ENCODE measurements at places on chromosomes 1 and 21.

DNA sequence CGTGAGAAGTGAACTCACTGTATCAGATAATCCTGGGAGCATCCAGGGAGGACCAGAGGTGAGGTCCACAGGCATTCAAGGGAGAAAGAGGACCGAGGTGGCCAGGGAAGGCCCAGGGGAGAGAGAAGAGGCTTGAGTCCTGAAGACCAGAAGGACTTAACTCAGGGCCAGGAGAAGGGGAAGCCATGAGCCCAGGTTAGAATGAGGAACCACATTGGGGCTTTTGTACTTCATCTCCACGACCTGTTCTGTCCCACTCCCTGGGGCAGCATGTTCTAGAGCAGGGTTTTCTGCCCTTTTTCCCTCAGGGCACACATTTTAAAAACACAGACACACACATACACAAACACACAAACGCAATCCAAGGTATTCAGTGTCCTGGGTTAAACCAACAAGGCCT lies 8.4 kb downstream of the LGR6 start:
- DNase-seq, result no peak

DNA sequence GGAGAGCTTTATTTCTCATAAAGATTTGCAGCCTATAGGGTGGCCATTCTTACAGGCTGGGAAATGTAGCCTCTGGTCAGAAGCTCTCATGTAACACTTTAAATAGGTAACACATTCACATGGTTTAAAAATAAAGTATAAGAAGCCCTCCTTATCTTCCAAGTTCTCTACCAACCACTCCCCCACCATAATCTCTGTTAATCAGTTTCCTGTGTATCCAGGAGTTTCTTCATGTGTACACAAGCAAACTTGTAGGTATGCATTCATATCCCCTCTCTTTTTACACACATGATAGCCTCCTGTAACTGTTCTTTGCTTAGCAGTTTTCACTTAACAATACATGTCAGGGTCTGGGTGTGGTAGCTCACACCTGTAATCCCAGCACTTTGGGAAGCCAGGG lies 4.9 kb upstream of the STMN1 start:
- DNase-seq, result no peak

- no peak for DNase-seq
Measured at GRCh38 chr1:234535763-234536515, 57.0 kb upstream of the TARBP1 start.

GRCh38 chr1:237638555-237638954 lies 252.2 kb downstream of the ZP4 start:
- no peak for DNase-seq

DNA sequence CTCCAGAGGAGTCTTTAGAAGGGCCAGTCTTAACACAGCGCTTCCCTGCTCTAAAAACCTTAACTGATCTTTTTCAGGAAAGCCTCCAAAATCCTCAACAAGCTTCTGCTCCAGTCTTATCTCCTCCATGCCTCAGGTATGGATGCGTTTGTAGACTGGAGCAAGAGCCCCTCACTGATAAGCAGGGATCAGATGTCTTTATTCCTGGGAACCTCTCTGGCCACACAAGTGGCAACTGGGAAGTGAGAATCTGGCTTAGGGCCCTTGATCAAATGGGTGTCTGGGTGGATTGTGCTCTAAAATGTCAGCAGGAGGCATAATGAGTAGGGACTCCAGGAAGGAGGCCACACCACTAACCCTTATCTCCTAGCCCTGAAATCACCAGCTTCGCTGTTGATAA lies 1.4 kb downstream of the ZBTB8A start:
- no peak for DNase-seq

- no peak for DNase-seq
Measured at GRCh38 chr1:76075877-76076276, 1.3 kb downstream of the ST6GALNAC3 start.

GRCh38 chr1:207787776-207788175 lies 35.9 kb downstream of the CD46 start:
- DNase-seq, result no peak

DNA sequence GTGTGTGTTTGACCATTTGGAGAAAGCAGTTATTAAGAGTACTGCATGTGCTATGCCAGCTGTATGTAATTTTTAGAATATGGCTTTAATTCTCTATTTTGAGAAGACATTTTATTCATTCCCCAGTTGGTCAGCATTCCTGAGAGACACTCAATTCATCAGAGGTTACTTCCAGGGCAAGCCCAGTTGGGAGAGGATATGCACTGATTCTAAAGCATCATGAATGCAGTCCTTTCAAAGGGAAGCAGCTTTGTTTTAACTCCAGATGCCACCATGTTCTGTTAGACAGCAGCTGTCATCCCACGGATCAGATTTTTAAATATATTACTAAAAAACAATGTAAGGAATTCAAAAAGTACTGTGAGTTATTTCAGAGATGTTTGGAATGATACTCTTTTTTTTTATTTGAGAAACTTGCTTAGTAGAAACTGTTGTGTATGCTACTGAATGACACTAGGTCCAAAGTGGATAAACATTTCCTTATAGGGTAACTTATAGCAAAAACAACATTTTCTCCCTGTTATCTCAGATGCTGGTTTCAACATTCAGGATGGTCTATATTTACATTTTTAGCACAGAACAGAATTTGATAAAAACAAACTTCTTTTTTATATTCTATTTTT lies 149.5 kb upstream of the B3GALT2 start:
- DNase-seq, result no peak
